ENCODE measurements at places on chromosomes 2 and 18. TPM values are rescaled to one million over a fixed set of nuclear protein-coding genes. Genes with fewer than 3 reads are reported as not detected.

Gene ECEL1
- not detected for total RNA-seq

Gene CRYGD
- total RNA-seq, result not detected

Gene AP1S3
- total RNA-seq, result 4.4 TPM

Gene DCC
- not detected for total RNA-seq

Gene SLC14A1
- not detected for total RNA-seq

Gene MTX2
- 24.4 TPM for total RNA-seq

Gene SERPINB12
- total RNA-seq, result not detected

Gene C2orf80
- not detected for total RNA-seq

Gene FBLN7
- total RNA-seq, result 2.4 TPM

Gene BABAM2
- 17.8 TPM for total RNA-seq

Gene FIGN
- total RNA-seq, result 0.23 TPM

Gene CDH19
- not detected for total RNA-seq

Gene DCDC2C
- under 0.01 TPM for total RNA-seq

Gene RUFY4
- total RNA-seq, result not detected

Gene B3GNT7
- 13.6 TPM for total RNA-seq

Gene OR6B2
- not detected for total RNA-seq

Gene INHA
- total RNA-seq, result not detected

Gene SOCS6
- total RNA-seq, result 42.3 TPM

Gene UGT1A3
- not detected for total RNA-seq

Gene RTP5
- not detected for total RNA-seq

Gene TWIST2
- not detected for total RNA-seq

Gene ARHGAP25
- total RNA-seq, result 14.3 TPM

Gene FTCDNL1
- 0.23 TPM for total RNA-seq

Gene CYP27C1
- not detected for total RNA-seq

Gene MAP2
- total RNA-seq, result 6.0 TPM

Gene LRATD1
- 2.4 TPM for total RNA-seq

Gene NEU2
- total RNA-seq, result not detected

Gene GRB14
- 2.3 TPM for total RNA-seq

Gene CHN1
- 18.5 TPM for total RNA-seq

Gene SPDYA
- 0.56 TPM for total RNA-seq

Gene STARD7
- 284 TPM for total RNA-seq

Gene CNRIP1
- 45.3 TPM for total RNA-seq

Gene TXNDC9
- total RNA-seq, result 120 TPM

Gene QPCT
- 4.0 TPM for total RNA-seq

Gene RFX8
- 0.60 TPM for total RNA-seq

Gene NOSTRIN
- total RNA-seq, result 4.5 TPM

Gene MYOM1
- 2.2 TPM for total RNA-seq

Gene CPO
- total RNA-seq, result not detected

Gene SETBP1
- total RNA-seq, result 2.7 TPM

Gene PRKAG3
- total RNA-seq, result not detected

Gene AGXT
- not detected for total RNA-seq

Gene PRKD3
- 77.1 TPM for total RNA-seq

Gene PPP1R1C
- 0.51 TPM for total RNA-seq

Gene ALPG
- 0.05 TPM for total RNA-seq

Gene SYT4
- total RNA-seq, result not detected

Gene PEX13
- total RNA-seq, result 44.9 TPM
